ENCODE measurements at places on chromosomes 2 and 18.

GRCh38 chr2:73264332-73264606 is 20.0 kb downstream of the FBXO41 start:
- DNase-seq: no peak

GRCh38 chr2:20054931-20055330 is 3.5 kb upstream of the LAPTM4A start:
- no peak for DNase-seq

- peak; percentile 49 for DNase-seq
These were observed 216.7 kb upstream of the STON1 start for GRCh38 chr2:48313036-48313877.

DNA sequence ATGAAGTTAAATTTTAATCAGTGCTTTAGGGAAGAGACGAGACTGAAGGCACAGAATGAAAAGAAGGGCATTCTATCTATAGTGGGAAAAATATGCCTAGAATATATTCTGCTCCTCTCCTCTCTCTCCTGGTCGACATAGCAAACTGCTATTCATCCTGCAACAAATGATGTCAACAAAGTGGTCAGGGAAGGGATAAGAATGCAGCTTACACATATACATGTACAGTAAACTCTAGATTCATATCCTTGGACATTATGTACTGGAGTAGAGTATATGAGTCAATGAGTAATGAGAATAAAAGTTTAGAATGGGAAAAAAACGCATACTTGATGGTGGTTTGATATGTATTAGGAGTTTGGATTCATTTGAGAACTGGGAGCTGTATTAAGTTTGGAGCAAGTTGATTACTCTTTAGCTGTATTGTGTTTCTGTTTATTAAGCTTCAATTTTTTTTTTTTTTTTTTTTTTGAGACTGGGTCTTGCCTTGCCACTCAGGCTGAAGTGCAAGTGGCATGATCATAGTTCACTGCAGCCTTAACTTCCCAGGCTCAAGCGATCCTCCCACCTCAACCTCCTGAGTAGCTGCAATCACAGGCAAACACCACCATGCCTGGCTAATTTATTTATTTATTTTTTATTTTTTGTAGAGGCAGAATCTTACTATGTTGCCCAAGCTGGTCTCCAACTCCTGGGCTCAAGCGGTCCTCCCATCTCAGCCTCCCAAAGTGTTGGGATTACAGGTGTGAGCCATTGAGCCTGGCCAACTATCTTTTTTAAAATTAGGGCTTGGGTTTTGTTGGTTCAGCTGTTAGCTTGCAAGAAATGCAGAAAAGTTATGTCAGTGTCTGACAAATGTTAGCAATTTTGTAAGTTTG is 53.8 kb downstream of the STAT1 start:
- DNase-seq: no peak

GRCh38 chr18:3234457-3234856 is 13.1 kb upstream of the MYL12A start:
- DNase-seq: no peak

DNA sequence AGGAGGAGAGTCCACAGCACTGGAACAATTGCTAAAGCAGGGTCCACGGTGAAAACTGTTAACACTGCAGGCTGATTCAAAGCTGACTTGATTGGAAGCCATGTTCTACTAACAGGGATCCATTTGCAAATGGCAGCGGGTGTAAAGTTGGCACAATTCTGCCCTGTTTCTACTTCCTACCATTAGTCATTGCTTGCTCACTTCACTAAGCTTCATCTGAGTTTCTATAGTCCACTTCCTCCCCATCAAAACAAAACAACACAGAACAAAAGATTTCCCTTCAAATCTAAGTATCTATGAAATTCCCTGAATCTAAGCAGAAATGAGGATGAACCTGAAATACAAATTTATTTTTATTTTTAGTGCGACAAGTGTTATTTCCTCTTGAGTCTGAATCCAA is 187.4 kb upstream of the SOX11 start:
- DNase-seq: no peak

- no peak for DNase-seq
These were observed 408.6 kb upstream of the FANCL start for GRCh38 chr2:58649756-58650155.

- no peak for DNase-seq
These were observed at the start of gene INHBB for GRCh38 chr2:120346026-120346666. Gene INHBB, plus strand, starts transcription at chr2:120346136. Its CDS starts 53 bp downstream, at chr2:120346189.

DNA sequence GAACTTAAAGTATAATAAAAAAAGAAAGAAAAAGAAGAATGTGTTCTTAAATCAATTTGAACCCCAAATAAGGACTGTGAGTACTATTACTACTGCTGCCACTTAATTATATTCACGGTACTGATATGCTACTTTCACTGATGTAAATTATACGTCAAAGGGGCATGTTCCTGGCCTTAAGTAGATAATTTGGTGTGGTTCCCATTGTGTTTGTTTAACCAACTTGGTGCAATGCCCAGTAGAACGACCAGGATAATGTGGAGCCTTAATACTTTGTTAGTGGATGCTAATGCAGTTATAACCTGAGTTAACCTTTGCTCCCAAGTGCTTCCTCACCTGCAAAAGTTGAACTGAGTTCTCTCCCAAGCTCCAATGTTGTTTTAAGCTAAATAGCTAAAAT is 142.0 kb downstream of the NR4A2 start:
- DNase-seq: no peak

GRCh38 chr18:64993695-64994094 is 757.1 kb upstream of the CDH7 start:
- no peak for DNase-seq

GRCh38 chr2:157800838-157801495 is 75.2 kb downstream of the ACVR1 start:
- DNase-seq: no peak

DNA sequence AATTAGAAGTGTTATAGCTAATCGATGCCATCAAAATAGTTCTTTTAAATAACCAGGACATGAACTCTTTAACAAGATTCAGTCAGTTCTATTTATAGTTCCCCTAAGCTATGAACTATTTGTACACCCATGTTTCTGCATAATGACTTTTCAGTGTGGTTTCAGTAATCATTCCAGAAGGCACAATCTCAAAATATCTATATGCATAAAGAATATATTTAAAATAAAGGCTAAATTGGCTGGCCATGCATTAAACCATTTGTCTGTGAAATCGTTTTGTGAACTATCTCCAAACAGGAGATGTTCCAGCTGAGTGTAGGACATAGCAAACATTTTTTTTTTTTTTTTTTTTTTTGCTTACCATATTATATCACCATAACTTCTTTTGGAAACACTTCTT is 719.3 kb downstream of the PLCL1 start:
- no peak for DNase-seq

DNA sequence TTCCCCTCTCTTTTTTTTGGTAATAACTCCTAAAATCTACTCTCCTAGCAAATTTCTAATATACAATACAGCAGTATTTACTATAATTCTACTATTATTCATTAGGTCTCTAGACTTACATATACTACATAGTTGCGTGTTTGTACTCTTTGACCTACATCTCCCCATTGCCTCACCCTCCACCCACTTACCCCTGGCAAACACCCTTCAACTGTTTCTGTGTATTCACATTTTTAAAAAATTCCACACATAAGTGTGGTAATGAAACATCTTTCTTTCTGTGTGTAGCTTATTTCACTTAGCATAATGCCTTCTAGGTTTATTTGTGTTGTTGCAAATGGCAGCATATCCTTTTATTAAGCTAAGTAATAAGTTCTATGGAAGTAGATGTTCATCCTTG is 336.0 kb downstream of the CCDC85A start:
- no peak for DNase-seq

- DNase-seq: no peak
These were observed 186.8 kb upstream of the PGAP1 start for GRCh38 chr2:197113275-197113711.

- no peak for DNase-seq
These were observed 17.0 kb downstream of the RND3 start for GRCh38 chr2:150470435-150470834.

DNA sequence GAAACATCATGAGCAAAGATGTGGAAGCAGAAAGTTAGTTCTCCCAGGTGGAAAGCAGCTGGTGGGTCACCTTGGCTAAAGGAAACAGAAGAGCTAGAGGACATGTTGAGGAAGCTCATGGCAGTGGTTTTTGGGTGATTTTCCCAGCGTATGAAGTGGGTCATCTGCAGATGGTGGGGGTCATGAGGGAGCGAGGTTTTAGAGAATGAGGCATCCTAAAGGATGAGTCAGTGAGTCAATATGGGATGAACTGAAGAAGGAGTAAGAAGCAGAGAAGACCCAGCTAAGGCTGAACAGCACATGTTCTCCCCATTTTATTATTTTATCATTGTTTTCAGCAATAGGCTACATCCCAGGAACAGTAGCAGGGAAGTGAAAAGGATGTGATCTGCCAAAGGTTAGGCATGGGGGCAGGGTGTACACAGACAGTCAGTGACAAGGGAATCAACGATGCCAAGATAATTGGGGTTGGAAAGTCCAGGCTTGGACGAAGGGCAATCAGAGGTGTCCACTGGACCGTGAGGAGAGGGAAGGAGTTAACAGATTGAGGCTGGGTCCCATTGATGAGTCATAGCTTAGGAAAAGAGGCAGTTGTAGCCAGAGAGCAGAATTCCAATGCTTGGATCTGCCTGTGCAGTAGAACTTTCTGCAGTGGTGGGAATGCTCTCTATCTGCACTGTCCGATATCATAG is 289.3 kb upstream of the RAB12 start:
- no peak for DNase-seq
